Stimulated activated CD4-positive, alpha-beta T cell treated with anti-CD3 and anti-CD28 coated beads, TNF-alpha, amount 100 ng/mL, for 4 hours (primary cell): ENCODE measurements at places on chromosomes 2 and 18.

- DNase-seq = no peak
These were observed 125.4 kb upstream of the RNF152 start for GRCh38 chr18:62018034-62018758.

DNA sequence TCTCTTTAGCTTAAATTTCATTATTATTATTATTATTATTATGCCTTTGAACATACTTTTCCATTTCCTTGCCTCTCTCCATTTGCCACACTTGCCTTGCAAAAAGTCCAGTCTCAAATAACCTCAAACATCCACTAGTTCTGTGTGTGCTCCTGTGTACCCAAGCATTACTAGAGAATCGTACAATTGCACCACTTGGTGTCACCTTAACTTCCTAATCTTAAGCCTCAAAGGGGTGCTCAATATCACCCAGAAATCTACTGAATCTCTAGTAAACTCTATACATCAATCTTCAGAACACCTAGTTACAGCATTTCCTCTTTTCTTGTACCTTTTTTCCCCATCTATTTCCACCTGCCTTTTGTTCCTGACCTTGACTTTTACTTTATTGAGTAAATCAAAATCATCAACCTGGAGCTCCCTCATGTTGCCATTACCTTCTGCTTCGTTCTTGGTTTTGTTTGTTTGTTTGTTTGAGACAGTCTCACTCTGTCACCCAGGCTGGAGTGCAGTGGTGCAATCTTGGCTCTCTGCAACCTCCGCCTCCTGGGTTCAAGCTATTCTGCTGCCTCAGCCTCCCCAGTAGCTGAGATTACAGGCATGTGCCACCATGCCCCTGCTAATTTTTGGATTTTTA is 12.5 kb upstream of the SOS1 start:
- DNase-seq = no peak

- peak; percentile 87 for DNase-seq
These were observed at the start of gene PTPN2 for GRCh38 chr18:12883684-12884405. PTPN2 (minus strand) TSS chr18:12884237; CDS start chr18:12884141, 96 bp downstream.

GRCh38 chr2:130391872-130392670 is 36.2 kb downstream of the PTPN18 start:
- no peak for DNase-seq

- no peak for DNase-seq
These were observed 33.6 kb downstream of the MAL start for GRCh38 chr2:95058989-95059641.

GRCh38 chr18:13647761-13648160 is 78.6 kb downstream of the FAM210A start:
- no peak for DNase-seq

DNA sequence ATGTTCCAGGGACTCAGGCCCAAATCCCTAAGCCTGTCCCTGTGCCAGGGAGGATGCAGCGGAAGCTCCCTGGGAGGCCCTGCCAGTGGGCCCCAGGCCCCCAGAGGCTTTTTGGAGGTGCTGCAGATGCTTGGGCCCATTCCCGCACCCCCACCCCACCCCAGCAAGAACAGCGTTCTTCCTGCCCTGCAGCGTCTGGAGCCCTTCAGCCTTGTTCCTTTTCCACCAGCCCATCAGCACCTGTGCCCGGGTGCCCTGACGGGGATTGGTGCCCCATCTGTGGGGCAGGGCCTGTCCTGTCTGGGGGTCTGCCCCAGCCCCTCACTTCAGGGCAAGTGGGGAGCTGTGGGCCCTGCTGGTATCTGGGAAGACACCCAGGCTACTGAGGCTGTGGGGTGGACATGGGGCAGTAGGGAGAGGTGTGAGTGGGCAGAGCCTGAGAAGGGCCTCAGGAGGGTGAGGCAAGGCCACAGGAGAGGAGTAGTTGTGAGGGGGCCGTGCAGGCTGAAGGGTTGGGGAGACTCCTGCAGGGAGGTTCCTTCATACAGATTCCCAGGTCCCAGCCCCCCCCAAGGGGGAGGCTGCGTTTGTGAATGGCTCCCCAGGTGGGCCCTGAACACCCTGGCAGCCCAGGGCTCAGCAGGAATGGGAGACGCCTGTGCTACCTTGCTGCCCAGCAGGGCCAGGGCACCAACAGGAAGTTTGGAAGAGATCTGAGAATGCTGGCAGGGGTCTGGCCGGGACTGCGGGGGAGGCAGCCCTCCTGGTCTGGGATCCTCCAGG is 2.4 kb downstream of the RNPEPL1 start:
- DNase-seq = no peak

DNA sequence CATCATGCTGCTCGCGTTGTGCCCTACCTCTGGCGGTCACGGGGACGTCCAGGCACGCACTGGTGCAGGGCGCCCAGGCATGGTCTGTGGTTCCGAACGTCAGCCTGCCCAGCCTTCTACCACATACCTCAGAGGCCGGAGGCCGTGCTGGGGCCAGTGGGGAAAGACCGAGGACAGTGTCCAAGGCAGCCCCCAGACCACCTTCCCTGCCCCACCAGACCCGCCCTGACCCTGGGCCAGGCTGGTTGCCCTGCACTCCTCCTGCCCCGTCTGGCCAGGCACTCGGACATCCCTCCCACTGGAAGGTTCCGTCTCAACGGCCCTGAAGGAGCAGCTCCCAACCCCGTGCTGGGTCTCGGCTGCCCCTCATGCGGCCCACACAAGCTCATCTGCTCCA is 32.8 kb downstream of the SLC66A2 start:
- DNase-seq = no peak

DNA sequence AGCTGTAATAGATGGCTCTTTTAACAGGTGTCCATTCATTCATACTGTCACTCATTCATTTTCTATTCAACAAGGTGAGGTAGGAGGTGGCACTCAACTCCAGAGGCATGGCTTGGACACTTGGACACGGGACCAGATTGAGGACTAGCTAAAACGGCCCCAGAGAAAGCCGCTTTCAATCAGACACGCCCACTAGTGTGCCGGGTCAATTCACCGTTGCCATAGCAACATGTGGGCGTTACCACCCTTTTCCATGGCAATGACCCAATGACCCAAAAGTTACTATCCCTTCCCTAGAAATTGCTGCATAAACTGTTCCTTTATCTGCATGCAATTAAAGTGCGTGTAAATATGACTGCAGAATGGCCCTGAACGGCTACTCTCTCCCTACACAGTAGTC is 49.2 kb upstream of the LGALSL start:
- no peak for DNase-seq

DNA sequence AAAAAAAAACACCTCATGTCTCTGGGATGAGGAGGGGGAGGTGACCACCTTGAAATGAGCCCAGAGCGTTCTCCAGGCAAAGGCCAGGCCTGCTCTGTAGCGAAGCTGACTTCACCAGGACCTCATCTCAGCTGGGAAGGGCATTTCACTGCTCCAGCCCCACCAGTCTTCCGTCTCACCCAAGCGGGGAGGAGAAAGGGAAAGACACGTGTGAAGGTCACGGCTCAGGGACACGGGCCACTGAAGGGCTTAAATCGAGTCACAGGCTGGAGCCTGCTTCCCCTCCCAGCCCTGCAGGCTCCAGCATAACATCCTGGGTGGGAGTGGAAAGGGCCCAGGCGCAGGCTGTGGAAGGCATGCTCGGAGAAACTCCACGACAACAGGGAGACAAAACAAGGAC is 18.1 kb downstream of the THAP4 start:
- DNase-seq = no peak

DNA sequence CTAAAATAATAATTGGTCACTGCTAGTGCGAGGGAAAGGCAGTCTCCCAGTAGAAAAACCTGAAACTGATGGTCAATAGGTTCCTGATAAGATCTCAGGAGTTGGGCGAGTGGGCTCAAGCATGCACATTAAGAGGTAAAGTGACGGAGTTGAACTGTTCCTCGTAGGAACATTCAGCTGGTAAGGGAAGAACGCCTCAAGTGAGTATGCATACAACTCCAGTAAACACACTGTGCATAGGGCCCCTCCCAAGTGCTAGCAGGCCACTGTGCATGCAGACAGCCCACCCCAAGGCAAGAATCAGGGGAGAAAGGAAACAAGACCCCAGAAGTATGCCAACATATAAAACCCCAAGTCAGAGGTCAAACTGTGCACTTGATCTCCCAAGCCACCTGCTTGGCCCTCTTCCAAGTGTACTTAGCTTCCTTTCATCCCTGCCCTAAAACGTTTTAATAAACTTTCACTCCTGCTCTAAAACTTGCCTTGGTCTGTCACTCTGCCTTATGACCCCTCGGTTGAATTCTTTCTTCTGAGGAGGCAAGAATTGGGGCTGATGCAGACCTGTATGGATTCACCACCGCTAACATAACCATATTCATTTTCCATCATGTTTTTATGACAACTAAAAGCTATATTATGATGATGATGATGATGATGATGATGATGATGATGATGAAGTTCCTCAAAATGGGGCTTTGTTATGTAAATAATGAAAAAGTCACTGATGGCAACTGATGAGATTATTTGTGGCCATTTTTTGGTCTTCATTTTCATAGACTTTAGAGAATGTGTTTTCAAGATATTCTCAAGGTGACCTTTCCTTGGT is 118.0 kb upstream of the RAB27B start:
- DNase-seq = no peak

DNA sequence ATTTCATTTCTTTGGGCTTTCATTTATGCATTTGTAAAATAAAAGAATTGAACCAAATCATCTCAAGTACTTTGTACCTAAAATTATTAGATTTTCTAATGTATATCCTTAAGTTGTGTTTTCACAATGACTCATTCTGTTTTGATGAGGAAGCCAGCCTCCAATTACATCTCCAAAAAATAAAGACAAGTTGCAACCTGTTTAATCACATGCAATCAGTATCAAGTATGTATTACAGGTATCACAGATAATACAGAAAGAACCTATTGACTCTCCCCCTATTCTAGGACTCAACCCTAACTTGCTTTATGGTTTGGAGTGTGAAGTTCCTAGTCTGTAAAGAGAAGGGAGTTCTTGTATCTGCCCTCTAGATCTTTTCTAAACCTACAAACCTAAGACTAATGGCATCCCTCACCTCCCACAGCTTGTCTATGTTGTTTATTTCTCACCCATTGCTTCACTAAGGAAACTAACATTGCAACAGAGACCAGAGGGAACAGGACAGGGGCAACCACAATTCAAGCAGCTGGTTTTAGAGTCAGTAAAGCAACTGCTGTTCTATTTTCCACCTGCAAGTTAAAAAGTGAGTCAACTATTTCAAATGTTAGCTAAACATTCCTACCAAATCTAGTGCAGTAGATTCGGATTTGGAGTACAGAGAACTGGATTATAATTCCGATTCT is 141.1 kb upstream of the ETAA1 start:
- no peak for DNase-seq

DNA sequence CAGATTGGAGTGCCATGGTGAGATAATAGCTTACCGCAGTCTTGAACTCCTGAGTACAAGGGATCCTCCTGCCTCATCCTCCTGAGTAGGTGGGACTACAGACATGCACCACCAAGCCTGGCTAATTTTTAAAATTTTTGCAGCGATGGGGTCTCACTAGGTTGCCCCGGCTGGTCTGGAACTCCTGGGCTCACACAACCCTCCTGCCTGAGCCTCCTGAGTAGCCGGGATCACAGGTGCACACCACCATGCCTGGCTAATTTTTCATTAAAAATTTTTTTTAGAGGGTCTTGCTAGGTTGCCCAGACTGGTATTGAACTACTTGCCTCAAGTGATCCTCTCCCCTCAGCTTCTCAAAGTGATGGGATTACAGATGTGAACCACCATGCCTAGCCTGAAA is 27.8 kb downstream of the RAB31 start:
- DNase-seq = no peak

GRCh38 chr2:66696886-66697285 is 262.0 kb downstream of the MEIS1 start:
- no peak for DNase-seq

GRCh38 chr2:241612156-241613016 is 24.6 kb downstream of the THAP4 start:
- DNase-seq = no peak

- DNase-seq = no peak
These were observed 268.5 kb upstream of the HDAC4 start for GRCh38 chr2:239669181-239669898.

GRCh38 chr2:69026026-69026425 is 13.0 kb downstream of the ANTXR1 start:
- no peak for DNase-seq

DNA sequence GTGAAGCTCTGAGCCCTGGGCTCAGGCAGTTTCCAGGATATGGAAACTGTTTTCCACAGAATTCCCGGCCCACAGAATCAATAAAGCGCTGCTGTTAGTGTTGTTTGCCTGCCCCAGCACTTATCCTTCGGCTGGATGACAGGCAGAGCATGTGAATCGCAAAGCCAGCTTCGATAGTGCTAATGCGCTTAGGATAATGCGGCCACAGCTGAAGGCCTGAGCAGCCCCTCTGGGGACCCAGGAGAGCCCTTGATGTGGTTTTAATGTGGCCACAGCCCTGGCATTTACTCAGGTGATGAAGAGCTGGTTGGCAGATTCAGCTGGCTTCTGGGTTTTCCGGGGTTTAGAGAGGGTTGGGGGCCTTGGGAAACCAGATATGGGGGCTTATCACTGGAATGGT is 23.7 kb downstream of the PCARE start:
- DNase-seq = no peak

DNA sequence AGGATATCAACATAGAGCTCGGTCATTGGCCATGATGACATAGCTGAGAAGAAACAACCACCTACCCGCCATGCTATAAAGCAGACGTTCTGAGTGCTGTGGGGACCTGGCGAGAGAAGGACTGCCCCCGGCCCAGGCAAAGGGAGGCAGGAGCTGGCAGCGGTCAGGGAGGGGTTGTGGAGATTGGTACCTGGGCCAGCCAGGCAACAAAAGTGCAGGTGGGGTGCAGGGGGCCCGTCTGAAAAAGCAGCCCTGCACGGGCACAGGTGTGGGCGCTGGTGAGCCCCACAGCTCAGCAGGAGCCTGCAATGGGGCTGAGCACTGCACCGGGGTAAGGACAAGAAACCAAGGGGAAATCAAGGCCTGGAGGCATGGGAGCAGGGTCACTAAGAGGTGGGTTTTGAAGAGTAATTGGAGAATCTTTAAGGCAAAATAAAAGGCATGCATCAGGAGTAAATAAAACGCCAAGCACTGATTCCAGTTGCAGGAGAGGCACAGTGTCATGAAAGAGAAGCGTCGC is 464.0 kb downstream of the EIPR1 start:
- DNase-seq = no peak

GRCh38 chr18:53380063-53380639 is 844.3 kb downstream of the MBD2 start:
- DNase-seq = no peak
